ENCODE measurements at places on chromosomes 12 and 14. TPM values are rescaled to one million over a fixed set of nuclear protein-coding genes. Genes with fewer than 3 reads are reported as not detected.

The AICDA gene
- not detected for total RNA-seq

The CHD8 gene
- total RNA-seq, result 131 TPM

The DLK1 gene
- 1.7 TPM for total RNA-seq

The FOXM1 gene
- 0.99 TPM for total RNA-seq

DNA sequence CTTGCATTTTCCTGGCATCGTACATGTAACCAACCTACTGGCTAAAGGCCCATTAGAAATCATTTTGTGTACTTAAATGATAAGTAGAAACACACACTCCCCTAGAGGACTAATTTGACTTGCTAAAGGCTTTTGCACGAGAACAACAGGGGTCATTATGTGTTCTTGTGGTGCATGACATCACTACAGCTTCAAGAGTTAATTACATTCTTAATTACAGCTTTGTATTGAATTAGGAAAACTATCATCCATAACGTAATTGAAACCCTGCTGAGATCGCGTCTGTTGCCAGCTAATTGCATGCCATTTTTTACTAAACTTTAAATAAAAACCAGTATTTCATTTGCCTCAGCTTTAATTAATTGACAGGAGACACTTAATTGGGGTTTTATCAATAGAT, 51.4 kb downstream of the TMEM132C start:
- H3K27me3 ChIP-seq, result peaks cover 2% of the 10 kb centered on the region
- no peak for DNase-seq
- no peaks in the 10 kb centered on the region for H3K36me3 ChIP-seq
- no peak overlapping the region for H3K4me3 ChIP-seq
- no peak overlapping the region for H3K27ac ChIP-seq

GRCh38 chr14:68772761-68773381, 20.0 kb downstream of the ZFP36L1 start:
- DNase-seq, result no peak
- H3K27ac ChIP-seq, result peak overlapping the region; percentile 52
- H3K4me3 ChIP-seq, result no peak overlapping the region
- H3K4me1 ChIP-seq, result peaks cover 26% of the 10 kb centered on the region

GRCh38 chr12:121181181-121181580, 28.7 kb upstream of the P2RX4 start:
- H3K4me1 ChIP-seq, result no peaks in the 10 kb centered on the region
- DNase-seq, result no peak
- H3K27ac ChIP-seq, result no peak overlapping the region
- no peaks in the 10 kb centered on the region for H3K27me3 ChIP-seq
- H3K4me3 ChIP-seq, result no peak overlapping the region

- no peaks in the 10 kb centered on the region for H3K36me3 ChIP-seq
- H3K4me3 ChIP-seq, result no peak overlapping the region
- DNase-seq, result no peak
- H3K27me3 ChIP-seq, result peaks cover 16% of the 10 kb centered on the region
- no peak overlapping the region for H3K27ac ChIP-seq
Measured at GRCh38 chr12:115870021-115870420, 407.5 kb downstream of the MED13L start.

GRCh38 chr12:73798523-73798922, 739.1 kb upstream of the ATXN7L3B start:
- H3K27ac ChIP-seq, result no peak overlapping the region
- H3K36me3 ChIP-seq, result no peaks in the 10 kb centered on the region
- no peak for DNase-seq
- no peaks in the 10 kb centered on the region for H3K27me3 ChIP-seq
- no peaks in the 10 kb centered on the region for H3K4me1 ChIP-seq
- no peak overlapping the region for H3K4me3 ChIP-seq

GRCh38 chr12:16716928-16717327, 111.0 kb upstream of the LMO3 start:
- no peaks in the 10 kb centered on the region for H3K4me1 ChIP-seq
- H3K27ac ChIP-seq, result no peak overlapping the region
- no peaks in the 10 kb centered on the region for H3K27me3 ChIP-seq
- H3K36me3 ChIP-seq, result no peaks in the 10 kb centered on the region
- no peak for DNase-seq

- H3K27ac ChIP-seq, result no peak overlapping the region
- H3K4me3 ChIP-seq, result no peak overlapping the region
- no peaks in the 10 kb centered on the region for H3K4me1 ChIP-seq
- no peaks in the 10 kb centered on the region for H3K27me3 ChIP-seq
- no peak for DNase-seq
- H3K36me3 ChIP-seq, result no peaks in the 10 kb centered on the region
Measured at GRCh38 chr14:62003701-62004100, 241.5 kb downstream of the SNAPC1 start.

- no peak within 1 kb of the TSS for H3K4me3 ChIP-seq
- H3K36me3 ChIP-seq, result no peaks in the 10 kb centered on the region
- H3K27ac ChIP-seq, result no peak within 1 kb of the TSS
- DNase-seq, result no peak
Measured at GRCh38 chr12:52600941-52601481, at the start of gene KRT72. TSS of gene KRT72 (minus strand) at chr12:52601463. CDS start at chr12:52601452, 11 bp downstream.

GRCh38 chr12:109836916-109837315, 3.7 kb upstream of the TRPV4 start:
- no peak for DNase-seq
- H3K27me3 ChIP-seq, result peaks cover 46% of the 10 kb centered on the region
- no peak overlapping the region for H3K27ac ChIP-seq
- no peak overlapping the region for H3K4me3 ChIP-seq
- H3K4me1 ChIP-seq, result peaks cover 2% of the 10 kb centered on the region
- H3K36me3 ChIP-seq, result no peaks in the 10 kb centered on the region

DNA sequence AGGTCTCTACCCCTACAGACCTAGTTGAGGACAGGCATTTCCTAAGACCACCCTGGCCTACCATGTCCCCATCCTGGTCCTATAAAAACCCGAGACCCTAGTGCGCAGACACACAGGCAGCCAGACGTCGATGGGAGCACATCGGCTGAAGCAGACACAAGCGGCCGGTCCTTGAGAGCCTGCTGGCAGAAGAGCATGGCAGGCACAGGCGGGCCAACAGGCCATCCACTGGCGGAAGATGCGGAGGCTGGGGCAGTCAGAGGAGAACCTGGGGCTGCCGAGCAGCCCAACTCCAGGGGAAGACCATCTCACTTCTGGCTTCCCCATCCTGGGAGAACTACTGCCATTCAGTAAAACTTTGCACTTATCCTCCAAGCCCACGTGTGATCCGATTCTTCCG, 396.8 kb downstream of the AEBP2 start:
- no peaks in the 10 kb centered on the region for H3K27me3 ChIP-seq
- no peaks in the 10 kb centered on the region for H3K36me3 ChIP-seq
- DNase-seq, result no peak
- no peaks in the 10 kb centered on the region for H3K4me1 ChIP-seq

- no peaks in the 10 kb centered on the region for H3K36me3 ChIP-seq
- H3K4me3 ChIP-seq, result no peak overlapping the region
- no peak for DNase-seq
- no peak overlapping the region for H3K27ac ChIP-seq
Measured at GRCh38 chr12:111276146-111276545, 92.7 kb downstream of the PHETA1 start.

DNA sequence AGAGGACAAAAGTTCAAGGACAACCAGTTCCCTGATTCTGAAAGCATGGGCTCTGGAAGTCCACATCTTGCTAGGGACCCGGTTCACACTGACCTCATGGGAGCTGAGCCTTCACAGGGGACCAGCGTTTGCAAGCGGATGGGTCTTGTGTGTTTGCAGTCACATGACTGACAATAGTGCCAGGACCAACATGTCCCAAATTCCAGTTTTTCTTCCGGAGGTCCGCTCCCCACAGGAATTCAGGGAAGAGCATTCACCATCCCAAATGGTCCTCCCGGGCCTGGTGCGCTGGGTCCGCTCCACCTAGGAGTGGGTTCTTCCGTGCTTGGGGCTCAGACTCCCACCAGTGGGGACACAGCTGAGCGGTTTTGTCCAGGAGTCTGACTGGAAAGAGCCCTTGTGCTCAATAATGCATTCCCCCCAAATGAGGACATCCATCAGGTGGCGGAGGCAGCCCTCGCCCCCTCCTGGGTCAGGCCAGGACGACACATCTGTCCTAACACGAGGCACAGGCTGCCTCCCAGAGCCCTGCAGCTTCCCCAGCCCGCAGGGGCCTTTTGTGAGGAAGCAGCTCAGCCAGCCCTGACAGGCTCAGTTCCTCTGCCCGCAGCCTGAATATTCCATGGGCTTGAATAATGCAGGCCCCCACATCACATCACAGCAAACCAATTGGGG, 91.8 kb upstream of the BCL11B start:
- H3K27me3 ChIP-seq, result no peaks in the 10 kb centered on the region
- H3K27ac ChIP-seq, result no peak overlapping the region
- no peaks in the 10 kb centered on the region for H3K4me1 ChIP-seq

DNA sequence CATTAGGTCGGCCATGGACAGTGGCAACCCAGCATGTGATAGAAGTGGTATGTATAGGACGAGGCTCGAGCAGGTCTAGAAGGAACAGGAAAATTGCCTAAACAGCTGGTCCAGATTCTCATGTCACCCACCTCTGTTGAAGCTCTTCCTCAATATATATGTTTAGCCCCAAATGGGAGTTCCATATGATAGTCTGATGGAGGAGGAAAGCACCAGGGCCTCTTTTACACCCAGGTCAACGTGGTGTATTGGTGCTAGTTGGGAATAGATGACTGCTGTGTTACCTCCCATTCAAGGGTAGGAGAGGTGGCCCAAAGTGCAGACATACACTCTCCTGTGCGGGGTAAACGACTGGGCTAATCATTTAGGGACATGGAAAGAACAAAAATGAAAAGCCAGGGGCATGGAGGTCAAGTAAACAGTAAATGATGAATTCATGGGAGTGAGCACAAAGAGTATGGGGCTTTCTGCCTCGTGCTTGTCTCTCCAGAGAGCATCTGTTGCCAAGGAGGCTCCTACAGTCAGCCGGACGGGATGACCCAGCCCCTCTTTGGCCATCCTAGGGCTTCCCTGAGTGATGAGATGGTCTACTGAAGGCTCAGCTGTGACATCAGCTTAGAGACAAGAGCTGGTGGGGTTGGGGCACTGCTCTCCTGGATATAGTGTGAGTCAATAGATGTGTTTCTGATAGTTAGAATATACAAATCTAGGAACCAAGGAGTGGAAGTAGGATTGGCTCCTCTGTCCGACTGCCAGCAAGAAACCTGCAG, 5.5 kb upstream of the PRIMA1 start:
- peaks cover 32% of the 10 kb centered on the region for H3K27me3 ChIP-seq
- no peak for DNase-seq
- no peak overlapping the region for H3K4me3 ChIP-seq
- no peak overlapping the region for H3K27ac ChIP-seq

GRCh38 chr14:105589161-105589925, 63.0 kb downstream of the TMEM121 start:
- DNase-seq, result no peak
- H3K4me3 ChIP-seq, result no peak overlapping the region
- H3K4me1 ChIP-seq, result no peaks in the 10 kb centered on the region
- no peaks in the 10 kb centered on the region for H3K36me3 ChIP-seq

DNA sequence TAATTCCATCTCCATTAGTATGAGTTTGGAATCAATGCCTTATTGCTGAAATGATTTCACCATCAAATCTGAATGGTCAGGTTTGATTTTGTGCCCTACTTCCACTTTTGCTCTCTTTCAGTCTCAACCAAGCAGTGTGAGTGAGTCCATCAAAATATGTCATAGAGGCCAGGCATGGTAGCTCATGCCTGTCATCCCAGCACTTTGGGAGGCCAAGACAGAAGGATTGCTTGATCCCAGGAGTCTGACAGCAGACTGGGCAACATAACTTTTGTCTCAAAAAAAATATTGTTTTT, 22.0 kb upstream of the HSP90B1 start:
- H3K27me3 ChIP-seq, result no peaks in the 10 kb centered on the region
- H3K4me1 ChIP-seq, result peaks cover 27% of the 10 kb centered on the region
- H3K27ac ChIP-seq, result no peak overlapping the region
- H3K4me3 ChIP-seq, result no peak overlapping the region
- H3K36me3 ChIP-seq, result no peaks in the 10 kb centered on the region
- DNase-seq, result no peak

- H3K27me3 ChIP-seq, result no peaks in the 10 kb centered on the region
- H3K4me3 ChIP-seq, result no peak overlapping the region
- no peaks in the 10 kb centered on the region for H3K4me1 ChIP-seq
- H3K36me3 ChIP-seq, result no peaks in the 10 kb centered on the region
- DNase-seq, result no peak
- H3K27ac ChIP-seq, result no peak overlapping the region
Measured at GRCh38 chr14:100822013-100822412, 3.9 kb upstream of the MEG3 start.

All from T-cell (primary cell).